Stimulated activated CD4-positive, alpha-beta T cell treated with anti-CD3 and anti-CD28 coated beads, Interleukin-2, amount 100 ng/mL, for 4 hours (primary cell): ENCODE measurements at places on chromosomes 6 and 20.

DNA sequence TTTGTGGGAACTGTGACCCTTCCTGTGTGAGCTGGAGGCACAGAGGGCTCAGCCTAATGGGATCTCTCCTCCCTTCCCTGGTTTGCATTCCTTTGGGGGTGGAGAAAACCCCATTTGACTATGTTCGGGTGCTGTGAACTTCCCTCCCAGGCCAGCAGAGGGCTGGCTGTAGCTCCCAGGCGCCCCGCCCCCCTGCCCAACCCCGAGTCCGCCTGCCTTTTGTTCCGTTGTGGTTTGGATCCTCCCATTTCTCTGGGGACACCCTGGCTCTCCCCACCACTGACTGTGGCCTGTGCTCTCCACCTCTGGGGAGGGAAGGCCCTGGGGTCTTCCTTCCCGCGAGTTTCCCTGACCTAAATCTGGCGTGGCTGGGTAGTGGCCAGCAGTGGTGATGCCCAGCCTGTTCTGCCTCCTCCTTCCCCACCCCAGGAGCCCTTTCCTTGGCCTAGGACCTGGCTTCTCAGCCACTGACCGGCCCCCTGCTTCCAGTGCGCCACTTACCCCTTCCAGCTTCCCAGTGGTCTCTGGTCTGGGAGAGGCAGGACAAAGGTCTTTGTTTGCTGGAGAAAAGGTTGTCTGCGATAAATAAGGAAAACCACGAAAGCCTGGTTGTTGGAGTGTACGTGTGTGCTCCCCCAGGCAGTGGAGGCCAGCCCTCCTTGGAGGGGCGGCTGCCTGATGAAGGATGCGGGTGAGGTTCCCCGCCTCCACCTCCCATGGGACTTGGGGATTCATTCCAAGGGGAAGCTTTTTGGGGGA is 4.9 kb downstream of the VEGFA start:
- peak; percentile 50 for DNase-seq

- DNase-seq, result no peak
Measured at GRCh38 chr6:13355043-13355945, 27.0 kb upstream of the TBC1D7 start.

DNA sequence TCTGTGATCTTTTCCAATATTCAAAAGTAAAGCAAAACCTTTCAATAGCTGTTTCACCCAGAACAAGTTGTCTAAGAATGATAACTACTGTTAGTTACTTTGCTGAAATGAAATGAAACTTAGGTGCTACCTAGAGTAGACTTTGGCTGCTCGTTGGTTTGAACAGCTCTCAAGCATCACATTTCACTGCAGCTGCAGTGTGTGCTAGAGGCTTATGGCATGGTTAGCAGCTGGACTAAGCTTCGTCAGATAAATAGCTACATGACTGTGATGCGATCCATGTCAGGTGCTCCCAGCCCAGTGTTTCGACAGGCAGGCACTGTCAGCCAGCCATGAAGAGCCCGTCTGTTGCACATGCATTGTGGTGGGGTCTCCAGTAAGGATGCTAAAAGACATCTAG is 201.1 kb downstream of the TFAP2B start:
- DNase-seq, result no peak

DNA sequence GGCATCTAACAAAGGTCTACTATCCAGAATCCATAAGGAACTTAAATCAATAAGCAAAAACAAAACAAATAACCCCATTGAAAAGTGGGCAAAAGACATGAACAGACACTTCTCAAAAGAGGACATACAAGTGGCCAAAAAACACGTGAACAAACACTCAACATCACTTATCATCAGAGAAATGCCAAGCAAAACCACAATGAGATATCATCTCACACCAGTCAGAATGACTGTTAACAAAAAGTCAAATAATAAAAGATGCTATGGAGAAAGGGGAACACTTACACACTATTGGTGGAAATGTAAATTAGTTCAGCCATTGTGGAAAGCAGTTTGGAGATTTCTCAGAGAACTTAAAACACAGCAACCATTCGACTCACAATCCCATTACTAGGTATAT is 19.4 kb upstream of the VNN1 start:
- no peak for DNase-seq

DNA sequence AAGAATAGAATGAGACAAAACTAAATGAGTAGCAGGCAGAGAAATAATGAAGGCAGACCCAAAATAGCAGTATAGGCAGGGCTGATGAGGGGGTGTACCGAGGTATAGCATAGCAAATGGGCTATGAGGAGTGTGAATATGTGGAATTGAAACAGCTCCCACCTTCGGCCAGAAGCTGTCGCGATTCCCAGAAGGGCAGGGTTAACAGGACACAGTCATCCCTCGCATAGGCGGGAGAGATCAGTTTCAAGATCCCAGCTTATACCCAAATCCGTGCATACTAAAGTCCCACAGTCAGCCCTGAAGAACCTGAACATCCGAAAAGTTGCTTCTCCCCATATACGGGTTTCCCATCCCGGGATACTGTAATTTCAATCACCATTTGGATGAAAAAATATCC is 82.7 kb downstream of the PTPRK start:
- DNase-seq, result no peak

GRCh38 chr6:100426744-100427338 is 37.9 kb downstream of the SIM1 start:
- no peak for DNase-seq
